Tibial nerve (tissue), 4 donors: ENCODE measurements at places on chromosomes 16 and 17. TPM values are rescaled to one million over a fixed set of nuclear protein-coding genes. Genes with fewer than 3 reads are reported as not detected.

NPIPB4 gene
- 94.6 TPM for total RNA-seq

GALR2 gene
- total RNA-seq, result not detected

AGRP gene
- not detected for total RNA-seq

PLEKHG4 gene
- 30.1 TPM for total RNA-seq

FSCN2 gene
- total RNA-seq, result 3.1 TPM

YBX2 gene
- 0.39 TPM for total RNA-seq

ITGAL gene
- 2.4 TPM for total RNA-seq

DNA sequence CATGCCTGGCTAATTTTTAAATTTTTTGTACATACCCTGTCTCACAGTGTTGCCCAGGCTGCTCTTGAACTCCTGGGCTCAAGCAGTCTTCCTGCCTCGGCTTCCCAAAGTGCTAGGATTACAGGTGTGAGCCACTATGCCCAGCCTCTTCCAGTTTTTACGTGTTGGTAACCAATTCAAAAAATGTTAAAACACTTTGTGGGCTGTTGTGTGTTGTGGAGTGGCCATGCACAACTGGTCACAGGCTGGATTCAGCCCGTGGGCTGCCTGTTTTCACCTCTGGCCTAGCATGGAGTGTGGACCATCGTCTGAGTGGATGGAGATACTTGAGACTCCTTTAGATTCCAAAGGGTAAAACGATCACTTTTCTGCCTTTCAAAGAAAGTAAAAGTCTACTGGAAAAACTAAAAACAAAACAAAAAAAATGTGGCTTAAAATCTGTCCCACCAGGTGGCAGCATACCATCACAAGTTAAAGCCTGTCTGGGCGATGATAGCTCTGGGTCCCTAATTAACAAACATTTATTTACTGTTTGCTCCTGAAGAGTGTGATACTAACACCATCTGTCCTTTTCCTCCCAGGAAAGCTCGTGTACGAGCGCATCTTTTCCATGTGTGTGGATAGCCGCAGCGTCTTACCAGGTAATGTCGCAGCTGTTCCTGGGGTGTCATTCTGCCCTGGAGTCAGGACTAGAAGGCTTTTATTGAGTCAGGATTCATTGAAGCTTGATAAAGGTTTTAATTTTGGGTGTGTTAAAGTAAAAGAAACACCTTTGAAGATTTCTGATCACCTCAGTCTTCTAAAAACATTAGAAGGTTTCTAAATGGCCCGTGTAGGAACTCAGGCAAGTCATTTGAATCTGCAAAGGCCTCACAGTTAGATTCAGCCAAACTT, 45.8 kb downstream of the VPS35L start:
- DNase-seq, result no peak

- no peak for DNase-seq
Measured at GRCh38 chr16:162271-162991, 3.3 kb upstream of the HBM start.

GRCh38 chr16:78476615-78477014, 377.2 kb downstream of the WWOX start:
- DNase-seq, result no peak

GRCh38 chr16:85984947-85985451, 86.0 kb downstream of the IRF8 start:
- DNase-seq, result no peak

GRCh38 chr17:55416470-55417052, 5.1 kb downstream of the MMD start:
- no peak for DNase-seq

GRCh38 chr16:51409001-51409675, 258.1 kb upstream of the SALL1 start:
- DNase-seq, result no peak

DNA sequence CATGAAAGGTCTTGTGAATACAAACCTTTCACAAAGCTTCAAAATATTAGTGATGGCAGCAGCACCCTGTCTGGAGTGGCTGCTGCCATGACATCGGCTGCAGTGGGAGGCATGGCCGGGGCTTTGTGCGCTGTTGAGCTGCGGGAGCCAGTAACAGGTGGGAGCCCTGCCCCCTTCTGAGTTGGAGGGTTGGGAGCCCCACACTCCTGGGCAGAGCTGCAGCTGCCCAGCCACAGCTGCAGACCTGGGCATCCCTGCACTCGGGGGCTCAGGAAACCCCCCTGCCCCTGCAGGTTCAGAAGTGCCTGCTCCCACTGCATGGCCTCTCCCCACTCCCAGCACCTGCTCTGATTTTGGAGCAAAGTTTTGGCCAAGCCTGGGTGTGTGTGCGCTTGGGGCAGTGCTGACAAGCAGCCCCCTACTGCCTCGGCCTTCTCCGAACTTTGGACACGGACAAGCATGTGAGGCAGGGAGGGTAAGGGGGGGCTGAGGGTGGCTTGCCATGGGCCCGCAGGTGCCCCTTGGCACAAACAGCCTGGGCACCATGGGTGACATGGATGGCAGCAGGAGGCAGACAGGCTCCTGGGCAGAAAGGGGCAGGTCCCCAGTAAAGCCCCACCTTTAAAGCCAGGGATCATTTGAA, 42.7 kb downstream of the IST1 start:
- no peak for DNase-seq

DNA sequence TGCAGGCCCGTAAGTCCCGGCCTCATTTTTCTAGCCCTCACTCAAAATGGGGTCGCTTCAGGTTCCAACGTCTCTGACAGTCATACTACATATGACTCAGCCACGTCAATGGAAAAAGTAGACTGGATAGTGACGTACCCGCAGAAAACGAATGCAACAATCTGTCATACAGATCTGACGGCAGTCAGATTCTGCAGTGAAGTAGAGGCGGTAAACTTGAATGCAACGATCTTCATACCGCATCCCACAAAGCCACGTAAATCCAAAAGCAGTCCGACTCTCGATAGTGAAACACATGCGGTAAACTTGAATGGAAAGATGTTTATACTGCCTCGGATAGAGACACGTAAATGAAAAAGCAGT, 38.4 kb upstream of the ARL4D start:
- DNase-seq, result peak; percentile 67

- no peak for DNase-seq
Measured at GRCh38 chr16:30077656-30078055, 1.9 kb downstream of the PPP4C start.

- no peak for DNase-seq
Measured at GRCh38 chr17:5783851-5784250, 199.5 kb upstream of the NLRP1 start.

DNA sequence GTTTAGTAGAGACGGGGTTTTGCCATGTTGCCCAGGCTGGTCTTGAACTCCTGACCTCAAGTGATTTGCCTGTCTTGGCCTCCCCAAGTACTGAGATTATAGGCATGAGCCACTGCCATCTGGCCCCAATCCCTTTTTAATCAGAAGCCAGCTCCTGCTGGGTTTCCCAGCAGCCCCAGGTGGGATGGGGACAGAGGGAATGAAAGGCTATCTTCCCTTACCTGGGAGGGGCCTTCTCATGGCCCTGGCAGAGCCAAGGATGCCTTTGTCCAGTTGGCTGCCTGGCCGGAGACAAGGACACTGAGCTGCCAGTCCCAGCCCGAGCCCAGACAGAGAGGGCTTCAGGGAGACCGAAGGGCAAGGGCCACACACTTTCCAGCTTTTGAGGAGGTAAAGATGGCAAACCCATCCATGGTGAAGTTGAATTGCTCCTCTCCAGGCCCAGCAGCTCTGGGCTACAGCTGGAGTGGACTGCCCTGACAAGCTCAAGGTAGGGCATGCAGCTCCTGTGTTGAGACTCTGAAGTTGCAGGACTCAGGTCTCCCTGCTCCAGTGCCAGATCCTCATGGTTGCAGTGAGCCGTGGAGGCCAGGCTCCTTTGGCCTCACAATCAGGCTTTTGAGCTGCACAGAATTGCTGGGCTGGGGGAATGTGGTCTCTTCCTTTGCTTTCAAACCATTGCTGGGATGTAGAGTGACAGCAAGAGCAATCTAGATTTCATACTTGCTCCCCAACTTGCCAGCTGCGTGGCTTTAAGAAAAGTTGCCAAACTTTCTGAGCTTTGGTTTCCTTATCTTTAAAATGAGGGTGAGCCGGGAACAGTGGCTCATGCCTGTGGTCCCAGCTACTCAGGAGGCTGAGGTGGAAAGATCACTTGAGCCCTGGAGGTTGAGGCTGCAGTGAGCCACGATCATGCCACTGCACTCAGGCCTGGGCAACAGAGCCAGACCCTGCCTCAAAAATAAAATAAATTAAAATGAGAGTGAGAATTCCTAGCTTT, 44.5 kb upstream of the IL34 start:
- no peak for DNase-seq

DNA sequence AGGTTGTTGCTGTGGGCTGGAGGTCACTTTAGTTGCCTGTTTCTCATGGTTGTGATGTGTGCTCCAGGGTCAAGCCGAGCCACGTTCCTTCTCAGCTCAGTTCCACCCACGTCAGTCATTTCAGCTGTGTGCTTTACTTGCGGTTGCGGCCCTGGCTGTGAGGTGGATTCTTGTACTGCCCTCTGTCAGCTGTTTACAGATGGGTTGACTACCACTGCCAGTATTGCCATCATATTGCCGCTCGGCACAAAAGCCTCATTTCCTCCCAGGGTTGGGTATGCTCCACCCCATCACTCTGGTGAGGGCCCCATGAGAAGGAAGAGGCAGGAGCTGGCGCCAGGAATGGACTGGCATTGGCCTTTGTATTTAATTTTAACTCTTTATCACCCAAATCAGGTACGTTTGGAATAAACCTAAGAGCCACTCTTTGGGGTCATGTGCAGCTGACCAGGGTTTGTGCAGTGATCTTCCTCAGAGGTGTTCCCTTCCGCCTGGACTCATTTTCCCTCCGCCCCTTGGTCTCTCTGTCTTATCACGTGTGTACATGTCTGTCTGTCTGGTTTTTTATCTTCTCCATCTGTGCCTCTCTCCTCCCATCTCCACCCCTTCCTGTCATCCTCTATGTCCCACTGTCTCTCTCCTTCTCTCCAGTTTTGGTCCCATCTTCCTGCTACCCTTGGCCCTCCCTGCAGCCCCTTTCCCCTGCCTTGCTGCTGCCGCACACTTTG, 25.0 kb downstream of the METTL22 start:
- no peak for DNase-seq

- DNase-seq, result no peak
Measured at GRCh38 chr17:15406081-15406480, 61.3 kb downstream of the CDRT4 start.

- DNase-seq, result no peak
Measured at GRCh38 chr17:182050-182751, 751 bp upstream of the DOC2B start.

- DNase-seq, result no peak
Measured at GRCh38 chr16:17367923-17368322, 102.8 kb downstream of the XYLT1 start.

- DNase-seq, result no peak
Measured at GRCh38 chr16:88339930-88340754, 42.6 kb upstream of the ZNF469 start.

DNA sequence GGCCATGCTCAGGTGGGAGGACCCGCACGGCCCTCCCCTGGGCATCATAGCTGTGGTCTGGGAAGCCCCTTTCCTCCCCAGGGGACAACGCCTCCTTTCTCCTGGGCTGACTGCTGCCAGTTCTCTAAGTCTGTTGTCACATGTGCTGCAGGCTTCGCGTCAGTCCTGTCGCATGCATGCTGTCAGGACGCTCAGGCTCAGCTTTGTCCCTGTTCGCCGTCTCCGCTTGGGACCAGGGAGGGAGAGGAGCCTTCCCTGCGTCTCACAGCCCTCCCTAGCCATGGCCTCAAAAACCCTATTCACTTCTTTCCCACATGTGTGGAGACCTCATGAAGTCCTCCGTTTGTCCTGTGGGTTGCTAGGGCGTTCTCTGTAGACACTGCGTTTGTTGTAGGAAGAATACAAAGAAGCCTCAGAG, 21.4 kb downstream of the LDHD start:
- no peak for DNase-seq

DNA sequence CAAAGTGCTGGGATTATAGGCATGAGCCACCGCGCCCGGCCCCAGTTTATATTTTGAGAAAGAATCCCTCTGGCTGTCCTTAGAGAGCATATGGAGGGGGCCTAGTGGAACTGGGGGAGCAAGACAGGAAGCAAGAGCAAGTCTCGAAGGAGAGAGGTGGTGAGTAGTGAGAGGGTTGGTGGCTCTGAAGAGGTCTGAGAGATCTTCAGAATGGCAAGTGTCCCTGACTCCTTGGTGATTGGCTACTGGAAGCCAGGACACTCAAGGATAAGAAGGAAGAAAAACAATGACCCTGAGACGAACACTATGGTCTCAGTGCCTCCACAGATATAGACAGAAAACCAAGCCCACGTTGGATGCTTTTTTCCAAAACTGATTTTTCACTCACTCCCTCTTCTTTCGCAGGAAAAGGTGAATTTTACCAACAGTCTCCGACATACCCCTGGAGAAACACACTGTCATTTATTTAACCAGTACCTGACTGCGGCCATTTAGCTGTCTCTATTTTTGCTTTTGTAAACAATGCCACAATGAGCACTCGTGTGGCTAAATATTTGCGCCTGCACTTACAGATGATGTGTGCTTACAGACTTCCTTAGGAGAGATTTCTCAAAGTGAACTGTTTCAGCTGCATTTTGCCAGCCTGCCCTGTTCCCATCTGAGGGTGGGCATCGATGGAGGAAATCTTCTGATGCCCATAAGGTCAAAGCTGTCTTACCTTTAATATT, 15.9 kb upstream of the DOK4 start:
- DNase-seq, result no peak

GRCh38 chr16:86227041-86227440, 283.3 kb upstream of the FOXF1 start:
- no peak for DNase-seq

- no peak for DNase-seq
Measured at GRCh38 chr17:47883589-47884426, 12.2 kb upstream of the SP2 start.

GRCh38 chr17:81392909-81393654, 2.2 kb upstream of the BAHCC1 start:
- DNase-seq, result no peak

- no peak for DNase-seq
Measured at GRCh38 chr17:50495918-50496317, 12.3 kb upstream of the MYCBPAP start.

DNA sequence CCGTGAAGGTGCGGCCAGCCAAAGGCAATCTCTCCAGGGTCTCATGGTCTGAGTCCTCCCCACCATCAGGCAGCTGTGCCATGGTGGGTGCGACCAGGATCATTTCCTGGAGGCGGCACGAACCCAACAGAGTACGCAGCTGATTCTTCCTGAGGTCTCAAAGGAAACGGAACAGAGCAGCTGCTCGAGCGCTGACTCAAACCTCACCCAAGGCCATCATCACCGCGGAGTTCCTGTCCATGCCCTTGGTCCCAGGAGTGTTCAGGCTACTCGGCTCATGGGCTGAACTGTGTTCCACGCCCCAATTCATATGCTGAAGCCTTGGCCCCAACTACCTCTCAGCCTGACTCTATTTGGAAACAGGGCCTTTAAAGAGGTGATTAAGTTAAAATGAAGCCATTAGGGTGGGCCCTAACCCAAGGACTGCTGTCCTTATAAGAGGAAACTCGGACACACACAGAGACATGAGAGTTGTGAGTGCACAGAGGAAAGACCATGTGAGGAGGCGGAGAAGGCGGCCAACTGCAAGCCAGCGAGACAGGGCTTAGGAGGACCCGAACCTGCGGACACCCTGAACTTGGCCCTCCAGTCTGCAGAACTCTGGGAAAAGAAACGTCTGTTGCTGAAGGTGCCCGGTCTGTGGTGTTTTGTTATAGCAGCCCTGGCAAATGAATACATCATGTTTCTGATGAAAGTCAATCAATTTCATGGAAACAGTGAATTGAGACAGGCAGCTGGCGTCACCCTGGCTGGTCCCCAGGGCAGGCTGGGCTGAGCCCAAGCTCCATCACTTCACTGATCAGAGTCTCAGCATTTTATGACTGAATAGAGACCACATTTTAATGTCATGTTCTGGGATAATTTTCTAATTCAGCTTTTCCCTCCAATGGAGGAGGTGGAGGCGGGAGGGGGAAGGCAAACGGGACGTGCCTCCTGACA, 13.7 kb downstream of the MXRA7 start:
- no peak for DNase-seq

- no peak for DNase-seq
Measured at GRCh38 chr16:76583945-76584344, 306.7 kb downstream of the CNTNAP4 start.
